ENCODE measurements at places on chromosomes 3 and 15.

DNA sequence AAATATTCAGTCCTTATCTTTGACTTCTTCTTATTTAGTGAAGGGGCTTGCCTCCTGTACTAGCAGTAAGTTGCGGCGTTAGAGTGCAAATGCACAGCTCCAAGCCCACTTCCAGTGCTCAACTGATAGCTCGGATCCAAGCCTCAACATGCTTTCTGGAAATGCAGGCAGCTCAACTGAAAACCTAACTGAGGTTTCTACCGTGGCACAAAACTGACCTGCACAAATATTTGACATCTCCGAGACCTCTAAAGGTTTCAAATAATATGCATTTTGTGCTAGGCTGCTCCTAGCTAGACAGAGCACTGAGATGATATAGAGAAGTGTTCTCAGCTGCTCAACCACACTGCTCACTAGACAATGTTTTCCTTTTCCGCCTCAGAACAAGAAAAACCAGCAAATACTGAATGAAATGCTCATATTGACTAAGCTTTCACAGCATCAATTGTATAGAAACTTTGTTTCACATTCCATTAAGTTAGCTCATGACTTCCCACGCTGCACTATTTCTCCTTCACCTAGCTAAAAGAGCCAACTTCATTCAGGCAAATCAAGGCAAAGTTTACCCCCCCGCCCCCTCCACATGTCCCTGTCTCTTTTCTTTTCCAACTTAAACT, 822 bp downstream of the ZNF385D start:
- DNase-seq = no peak

DNA sequence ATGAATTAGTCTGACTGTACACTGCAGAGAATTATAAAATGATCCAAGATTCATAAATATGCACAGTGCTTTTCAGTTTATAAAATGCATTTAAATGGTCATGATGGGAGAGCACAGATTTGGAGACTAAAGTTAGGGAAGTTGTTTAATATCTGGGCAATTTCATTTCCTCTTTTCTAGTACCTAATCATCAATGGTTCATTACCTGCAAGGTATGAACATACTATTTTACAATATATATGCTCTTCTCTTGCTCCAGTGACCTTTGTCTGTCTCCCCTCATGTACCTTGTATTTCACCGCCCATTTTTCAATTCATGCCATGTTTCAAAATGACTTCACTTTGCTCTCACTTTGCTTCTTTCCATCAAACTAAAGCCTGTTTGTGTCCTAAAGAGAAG, 114.5 kb downstream of the SUCNR1 start:
- no peak for DNase-seq

DNA sequence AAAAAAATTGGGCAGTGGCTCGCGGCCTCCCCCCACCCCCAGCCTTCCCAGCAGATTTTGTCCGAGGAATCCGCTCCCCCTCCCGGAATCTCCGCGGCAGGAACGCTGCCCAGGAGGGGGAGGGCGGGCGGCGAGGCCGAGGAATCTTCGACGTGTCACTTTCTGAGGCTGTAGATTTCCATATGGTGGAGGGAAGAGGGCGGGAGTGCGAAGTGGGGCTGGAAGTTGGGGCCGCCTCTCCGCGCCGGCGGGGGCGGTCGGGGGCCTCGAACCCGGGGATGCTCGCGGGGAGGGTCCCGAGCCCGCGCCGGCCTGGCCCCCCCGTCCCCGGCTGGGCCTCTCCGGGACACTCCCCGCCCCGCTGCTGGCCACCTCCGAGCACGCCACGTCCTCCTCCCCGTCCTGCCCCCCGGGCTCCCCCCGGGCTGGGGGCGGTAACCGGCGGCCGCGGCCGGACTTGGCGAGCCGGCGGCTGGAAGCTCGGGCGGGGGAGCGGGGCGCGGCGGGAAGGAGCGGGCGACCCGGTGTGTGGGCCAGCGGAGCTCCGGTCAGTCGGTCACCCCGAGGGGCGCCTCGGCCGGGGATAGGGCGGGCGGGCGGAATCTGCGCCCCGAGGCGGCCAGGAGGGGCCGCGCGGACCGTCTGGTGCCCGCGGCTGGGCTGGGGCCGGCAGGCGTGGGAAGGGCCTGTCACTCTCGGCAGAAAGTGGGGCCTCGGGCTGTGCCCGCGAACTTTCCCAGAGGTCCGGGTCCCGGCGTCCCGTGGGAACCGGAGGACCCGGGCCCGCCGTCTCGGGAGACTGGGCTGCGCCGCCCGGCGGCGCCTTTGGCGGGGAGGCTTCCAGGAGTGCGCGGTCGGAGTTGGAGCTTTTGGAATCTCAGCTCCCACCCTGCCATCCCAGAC, 951 bp downstream of the FNDC3B start:
- peak; percentile 72 for DNase-seq

DNA sequence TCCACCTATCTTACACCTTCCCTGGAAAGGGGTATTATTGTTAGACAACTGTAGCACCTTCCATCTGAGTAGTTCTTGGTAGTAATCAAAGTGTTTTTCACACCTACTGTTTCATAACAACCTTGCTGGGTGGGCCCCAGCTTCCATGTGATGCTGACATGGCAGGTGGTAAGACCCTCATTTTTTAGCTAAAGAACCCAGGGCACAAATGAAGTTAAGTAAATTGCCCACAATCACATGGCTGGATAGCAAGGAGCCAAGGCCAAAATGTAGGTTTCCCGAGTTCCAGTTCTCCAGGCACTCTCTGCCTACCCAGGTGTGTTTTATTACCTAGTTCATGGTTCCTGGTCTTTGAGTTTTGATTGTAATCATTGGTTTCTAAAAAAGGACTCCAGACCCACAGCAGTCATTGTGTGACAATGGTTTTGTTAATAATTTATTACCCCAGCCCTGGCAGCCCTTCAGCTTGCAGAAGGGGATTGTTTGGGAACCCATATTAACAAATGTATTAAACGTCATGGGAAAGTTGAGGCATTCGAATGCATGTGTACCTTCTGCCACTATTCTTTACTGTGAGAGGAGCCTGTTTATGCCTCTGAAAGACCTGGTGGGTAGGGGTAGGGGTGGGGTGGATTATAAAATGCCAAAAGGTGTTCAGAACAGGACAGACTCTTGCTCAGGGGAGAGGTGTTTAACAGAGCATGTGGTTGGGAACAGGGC, 222.2 kb upstream of the BHLHE40 start:
- no peak for DNase-seq

- no peak for DNase-seq
Observed at GRCh38 chr3:159910991-159911663, 77.5 kb upstream of the IL12A start.

DNA sequence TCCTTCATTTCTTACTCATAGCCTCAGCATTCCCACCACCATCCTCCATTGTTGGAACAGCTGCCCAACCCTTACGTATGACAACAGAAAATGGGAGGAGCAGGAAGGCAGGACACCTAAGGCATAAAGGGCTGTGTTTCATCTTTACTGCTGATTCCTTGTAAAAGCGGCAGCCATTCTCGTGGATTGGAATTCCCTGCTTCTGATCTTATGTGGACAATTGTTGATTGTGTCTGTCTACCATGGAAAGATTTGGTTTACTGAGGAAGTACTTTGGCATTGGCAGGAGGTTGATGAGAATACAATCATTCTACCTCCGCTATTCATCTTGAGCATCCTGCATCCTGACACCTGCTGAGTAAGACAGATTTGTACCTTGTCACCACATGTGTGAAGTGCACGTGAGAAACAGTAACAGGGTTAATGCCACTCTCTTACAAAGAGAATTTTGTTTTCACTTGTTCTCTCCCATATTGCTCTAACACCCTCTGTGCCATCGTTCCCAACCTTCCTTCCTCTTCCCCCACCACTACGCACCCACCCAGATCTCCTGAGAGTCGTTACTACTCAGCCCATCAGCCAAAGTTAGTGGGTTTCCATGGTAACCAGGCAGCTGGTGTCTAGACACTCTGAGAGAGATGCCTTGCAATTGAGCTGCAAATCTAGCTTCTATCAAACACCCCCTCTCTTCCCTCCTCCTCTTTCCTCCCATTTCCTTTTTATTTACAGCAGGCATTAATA, 75.7 kb downstream of the GAP43 start:
- DNase-seq = no peak

Measured in inflammatory macrophage (primary cell).